ENCODE measurements at places on chromosomes 4 and X.
A peak's percentile ranks its signal among the peaks of the same experiment; 100 is the strongest.

DNA sequence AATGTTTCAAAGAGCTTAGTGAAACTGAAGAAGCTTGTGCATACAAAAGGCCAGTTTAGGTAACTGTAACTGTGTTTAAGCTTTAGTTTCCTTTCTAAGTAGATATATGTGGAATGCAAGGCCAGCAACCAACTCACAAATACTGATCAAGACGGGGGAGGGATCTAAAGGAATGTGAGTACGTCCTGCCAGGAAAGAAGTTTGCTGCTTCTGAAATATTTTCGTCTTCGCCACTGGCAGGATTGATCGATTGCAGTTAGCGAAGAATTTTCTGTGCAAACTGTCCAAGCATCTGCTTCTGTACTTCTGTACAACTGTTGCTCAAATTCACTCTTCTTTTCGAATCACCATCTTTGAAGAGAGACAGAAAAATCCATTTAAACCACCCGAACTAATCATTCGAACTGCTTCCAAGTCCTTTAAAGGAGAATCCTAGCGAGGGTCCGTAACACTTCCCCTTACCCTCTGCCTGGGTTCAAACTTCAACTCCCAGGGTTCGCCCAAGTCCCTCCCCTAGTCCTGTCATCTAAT lies 373 bp upstream of the INTS6L start:
- DNase-seq, result no peak
- no peaks in the 10 kb centered on the region for H3K36me3 ChIP-seq
- H3K4me3 ChIP-seq, result no peak overlapping the region
- peaks cover 2% of the 10 kb centered on the region for H3K4me1 ChIP-seq

DNA sequence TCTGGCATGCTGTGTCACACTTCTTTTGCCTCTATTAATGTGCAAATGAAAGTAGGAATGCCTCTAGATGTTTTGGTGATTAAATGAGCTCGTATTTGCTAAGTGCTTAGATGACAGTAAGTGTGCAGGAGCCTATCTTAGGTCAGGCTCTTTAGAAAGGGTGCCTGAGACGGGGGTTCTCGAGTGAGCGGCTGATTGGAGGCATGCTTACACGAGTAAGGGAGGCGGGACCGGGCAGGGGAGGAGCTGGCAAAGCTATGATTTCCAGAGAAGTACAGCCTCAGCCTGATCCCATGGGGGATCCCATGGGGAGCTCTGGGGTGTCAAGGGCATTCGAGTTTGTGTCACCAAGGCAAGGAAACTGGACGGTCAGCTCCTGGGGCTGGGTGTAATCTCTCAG lies 44.8 kb downstream of the CLDN34 start:
- no peak for DNase-seq
- no peaks in the 10 kb centered on the region for H3K36me3 ChIP-seq
- H3K27ac ChIP-seq, result peak overlapping the region; percentile 69
- no peaks in the 10 kb centered on the region for H3K27me3 ChIP-seq

DNA sequence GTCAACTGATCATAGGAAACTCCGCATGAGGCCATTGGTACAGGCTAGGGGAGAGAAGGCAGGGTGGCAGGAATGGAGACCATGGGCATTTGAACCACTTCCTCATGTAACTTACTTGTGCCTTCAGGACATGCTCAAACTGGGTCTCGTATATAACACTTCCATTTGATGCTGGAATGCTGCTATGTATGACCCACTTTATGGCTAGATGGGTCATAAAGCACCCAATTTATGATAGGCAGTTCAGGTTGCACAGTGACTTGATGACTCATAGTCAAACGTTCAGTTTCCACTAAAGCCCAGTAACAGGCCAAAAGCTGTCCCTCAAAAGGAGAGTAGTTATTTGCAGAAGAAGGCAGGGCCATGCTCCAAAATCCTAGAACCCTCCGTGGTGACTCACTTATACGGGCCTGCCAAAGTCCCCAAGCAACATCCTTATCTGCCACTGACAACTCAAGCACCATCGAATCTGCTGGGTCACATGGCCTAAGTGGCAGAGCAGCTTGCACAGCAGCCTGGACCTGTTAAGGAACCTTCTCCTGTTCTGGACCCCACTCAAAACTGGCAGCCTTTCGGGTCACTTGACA lies 236.4 kb downstream of the ZC4H2 start:
- H3K36me3 ChIP-seq, result no peaks in the 10 kb centered on the region
- H3K4me3 ChIP-seq, result no peak overlapping the region
- H3K27ac ChIP-seq, result no peak overlapping the region
- H3K4me1 ChIP-seq, result no peaks in the 10 kb centered on the region
- H3K27me3 ChIP-seq, result no peaks in the 10 kb centered on the region
- DNase-seq, result no peak

- no peak overlapping the region for H3K27ac ChIP-seq
- H3K27me3 ChIP-seq, result peaks cover 1% of the 10 kb centered on the region
- peaks cover 2% of the 10 kb centered on the region for H3K36me3 ChIP-seq
- no peak for DNase-seq
- no peaks in the 10 kb centered on the region for H3K4me1 ChIP-seq
Measured at GRCh38 chr4:962231-963208, 10.8 kb downstream of the DGKQ start.

- H3K4me1 ChIP-seq, result peaks cover 4% of the 10 kb centered on the region
- no peaks in the 10 kb centered on the region for H3K27me3 ChIP-seq
- no peak overlapping the region for H3K27ac ChIP-seq
- no peak for DNase-seq
Measured at GRCh38 chr4:140635606-140636005, 66.8 kb upstream of the UCP1 start.

DNA sequence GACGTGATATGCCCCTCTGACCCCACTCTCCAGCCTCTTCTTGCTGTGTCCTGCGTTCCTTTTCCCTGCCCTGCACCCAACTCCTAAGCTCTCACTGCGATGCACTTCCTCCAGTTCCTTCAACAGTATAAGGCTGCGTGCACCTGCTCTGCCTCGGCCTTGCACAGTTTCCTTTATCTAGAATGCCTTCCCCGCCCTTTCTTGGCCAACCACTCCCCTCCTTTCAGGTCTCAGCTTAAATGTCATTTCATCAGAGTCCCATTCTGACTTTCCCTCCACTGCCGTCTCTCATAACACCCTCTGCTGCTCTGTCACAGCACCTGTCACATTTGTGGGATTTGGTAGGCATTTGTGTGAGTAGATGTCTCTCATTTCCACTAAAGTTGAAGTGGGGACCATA lies 58.4 kb upstream of the NEIL3 start:
- no peaks in the 10 kb centered on the region for H3K4me1 ChIP-seq
- no peaks in the 10 kb centered on the region for H3K36me3 ChIP-seq
- H3K27me3 ChIP-seq, result no peaks in the 10 kb centered on the region
- H3K27ac ChIP-seq, result no peak overlapping the region

GRCh38 chr4:309807-310206 lies 4.5 kb upstream of the ZNF732 start:
- H3K36me3 ChIP-seq, result no peaks in the 10 kb centered on the region
- H3K4me1 ChIP-seq, result no peaks in the 10 kb centered on the region
- H3K4me3 ChIP-seq, result no peak overlapping the region
- no peak for DNase-seq
- no peaks in the 10 kb centered on the region for H3K27me3 ChIP-seq

- no peaks in the 10 kb centered on the region for H3K36me3 ChIP-seq
- no peak overlapping the region for H3K4me3 ChIP-seq
- peaks cover 7% of the 10 kb centered on the region for H3K4me1 ChIP-seq
- H3K27ac ChIP-seq, result no peak overlapping the region
- DNase-seq, result no peak
- H3K27me3 ChIP-seq, result no peaks in the 10 kb centered on the region
Measured at GRCh38 chr4:54742636-54743399, 85.1 kb downstream of the KIT start.

DNA sequence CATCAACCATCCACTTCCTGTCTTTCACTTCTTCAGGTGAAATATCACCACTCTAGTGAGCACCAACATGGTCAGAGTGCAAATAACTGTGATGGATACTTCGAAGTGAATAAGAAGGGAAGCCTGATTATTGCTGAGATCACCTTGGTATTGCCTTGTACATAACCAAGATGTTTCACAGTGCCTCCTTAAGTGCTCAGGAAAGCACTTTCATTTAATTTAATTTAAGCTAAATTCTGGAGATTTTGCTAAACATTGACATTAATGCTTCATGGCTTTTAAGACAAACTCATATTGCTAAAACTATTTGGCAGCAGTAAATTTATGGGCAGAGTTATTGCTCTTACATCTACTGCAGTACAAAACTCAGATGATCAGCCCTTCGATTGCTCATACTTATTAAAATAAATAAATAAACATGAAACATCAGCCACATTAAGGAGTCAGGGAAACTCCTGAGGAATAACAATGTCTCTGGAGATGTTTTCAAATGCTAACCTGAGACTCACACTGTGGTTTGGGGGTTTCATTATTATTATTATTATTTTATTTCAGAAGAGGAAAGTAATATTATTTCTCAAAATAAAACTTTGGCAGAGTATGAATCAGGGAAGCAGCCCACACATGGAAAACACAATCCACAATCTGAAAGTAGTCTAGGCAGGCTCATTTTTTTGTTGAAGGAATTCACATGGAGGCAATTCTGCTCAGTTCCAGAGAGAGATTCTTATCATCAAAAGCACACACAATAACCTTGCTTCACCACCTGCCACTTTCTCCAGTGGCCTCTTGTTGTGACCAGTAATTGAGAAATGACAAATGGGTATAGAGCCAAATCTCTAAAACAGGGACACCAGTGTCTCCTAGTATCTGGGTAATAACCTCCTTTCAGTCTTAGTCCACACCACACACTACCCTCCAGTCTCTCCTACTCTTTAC lies 344.2 kb downstream of the MAPK10 start:
- H3K4me1 ChIP-seq, result no peaks in the 10 kb centered on the region
- no peak for DNase-seq
- H3K27ac ChIP-seq, result no peak overlapping the region
- H3K36me3 ChIP-seq, result peaks cover 2% of the 10 kb centered on the region

DNA sequence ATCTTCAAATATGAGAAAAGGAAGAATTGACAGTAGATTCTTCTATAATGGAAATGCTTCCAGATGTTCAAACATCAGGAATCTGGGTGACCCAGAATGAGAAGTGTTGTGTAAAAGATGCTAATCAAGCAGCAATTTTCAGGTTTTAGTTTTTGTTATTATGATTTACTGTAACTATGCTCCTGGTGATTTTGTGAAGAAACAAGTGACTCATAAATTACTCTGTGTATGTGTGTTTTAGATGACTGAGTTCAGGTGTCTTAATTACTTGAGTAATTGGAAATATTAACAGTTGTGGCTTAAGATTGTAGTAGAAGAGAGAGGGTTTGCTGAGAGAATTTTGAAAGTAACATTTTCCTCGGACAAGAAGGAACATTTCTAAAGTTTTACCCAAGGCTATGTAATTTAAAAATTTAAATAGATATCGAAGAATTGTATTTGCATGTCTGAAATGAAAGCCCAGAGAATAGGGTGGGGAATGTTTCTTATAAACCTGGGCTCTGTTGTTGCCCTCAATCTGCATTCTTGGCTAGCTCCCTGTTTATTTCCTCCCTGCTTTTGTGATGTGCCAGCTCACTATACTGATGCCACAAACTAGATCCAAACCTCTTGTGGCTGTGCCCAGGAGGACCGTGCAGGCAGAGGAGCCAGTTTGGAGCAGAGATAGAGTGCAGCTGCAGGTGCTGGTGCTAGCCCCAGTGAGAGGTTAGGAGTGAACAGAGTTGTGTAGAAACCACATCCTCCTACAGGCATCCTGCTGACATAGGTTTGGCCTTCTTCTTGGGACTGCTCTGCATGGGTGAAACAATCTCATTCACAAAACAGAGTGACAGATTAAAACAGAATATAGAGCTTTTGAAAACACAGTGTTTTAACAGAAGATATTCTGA lies 25.4 kb upstream of the TNIP3 start:
- H3K27ac ChIP-seq, result no peak overlapping the region
- no peak for DNase-seq

- no peak for DNase-seq
- no peaks in the 10 kb centered on the region for H3K4me1 ChIP-seq
Measured at GRCh38 chrX:100870527-100870926, 3.6 kb downstream of the NOX1 start.

- H3K27me3 ChIP-seq, result peaks cover 2% of the 10 kb centered on the region
- peaks cover 3% of the 10 kb centered on the region for H3K4me1 ChIP-seq
Measured at GRCh38 chr4:76310683-76311082, 4.2 kb downstream of the STBD1 start.

GRCh38 chr4:73841243-73841925 lies 4.9 kb downstream of the CXCL6 start:
- no peaks in the 10 kb centered on the region for H3K36me3 ChIP-seq
- H3K4me3 ChIP-seq, result no peak overlapping the region
- H3K4me1 ChIP-seq, result no peaks in the 10 kb centered on the region
- no peak for DNase-seq
- H3K27ac ChIP-seq, result no peak overlapping the region
- peaks cover 23% of the 10 kb centered on the region for H3K27me3 ChIP-seq

- H3K36me3 ChIP-seq, result no peaks in the 10 kb centered on the region
- peaks cover 2% of the 10 kb centered on the region for H3K4me1 ChIP-seq
- peak overlapping the region; percentile 71 for H3K4me3 ChIP-seq
- peak; percentile 2 for DNase-seq
- H3K27me3 ChIP-seq, result no peaks in the 10 kb centered on the region
Measured at GRCh38 chrX:51395810-51396728, 63.4 kb downstream of the NUDT10 start.

DNA sequence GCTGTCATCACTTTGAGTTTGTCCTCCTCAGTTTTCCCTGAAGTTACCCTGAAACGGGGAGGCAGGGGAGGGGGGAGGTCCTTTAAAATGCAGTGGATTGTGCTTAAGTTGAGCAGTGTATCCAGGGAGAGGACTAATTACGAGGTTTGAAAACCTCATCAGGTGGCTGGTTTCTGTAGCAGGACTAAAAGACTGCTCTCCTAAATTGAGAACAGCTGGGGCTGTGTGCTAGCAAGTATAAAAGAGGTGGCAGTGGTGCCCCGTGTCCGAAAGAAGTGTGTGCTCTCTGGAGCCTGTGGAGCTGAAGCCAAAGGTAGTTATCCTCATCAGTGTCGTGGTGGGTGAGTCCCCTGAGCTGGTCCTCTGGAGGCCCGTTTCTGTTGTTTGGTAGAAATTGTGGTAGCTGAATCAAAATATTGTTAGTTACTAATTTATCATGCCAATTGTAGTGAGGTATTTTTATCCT lies 37.2 kb upstream of the CYP2U1 start:
- H3K27ac ChIP-seq, result no peak overlapping the region
- no peaks in the 10 kb centered on the region for H3K36me3 ChIP-seq
- peaks cover 3% of the 10 kb centered on the region for H3K4me1 ChIP-seq
- no peaks in the 10 kb centered on the region for H3K27me3 ChIP-seq
